ENCODE measurements at places on chromosomes 2 and 18.

DNA sequence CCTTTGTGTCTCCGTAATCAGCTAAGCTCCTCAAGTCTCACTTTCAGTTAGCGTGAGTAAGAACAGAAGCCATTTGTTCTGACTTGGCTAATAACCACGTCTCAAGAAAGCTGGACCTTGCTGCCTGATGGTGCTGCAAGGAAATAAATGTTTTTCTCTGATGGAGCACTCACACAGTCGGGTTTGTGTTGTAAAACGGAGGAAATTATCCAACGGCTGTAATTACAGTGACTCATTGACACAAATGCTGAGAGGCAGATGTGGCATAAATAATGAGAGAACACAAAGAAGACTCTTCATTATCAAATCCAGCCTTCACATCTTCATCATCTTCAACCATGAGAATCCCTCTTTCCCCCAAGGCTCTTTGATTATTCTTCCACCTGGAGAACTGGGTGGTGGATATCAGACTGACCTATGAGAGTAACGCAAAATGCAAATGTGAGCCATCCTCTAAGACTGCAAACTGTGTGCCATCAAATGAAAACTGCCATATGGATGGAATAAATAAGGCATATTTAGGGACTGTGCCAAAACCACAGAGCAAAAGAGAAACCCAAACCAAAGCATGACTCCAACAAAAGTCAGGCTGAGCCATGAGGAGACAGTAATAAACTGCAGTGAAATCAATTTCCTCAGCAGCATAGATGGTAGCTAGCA lies 252.6 kb downstream of the RND3 start:
- peak; percentile 97 for DNase-seq

- no peak for DNase-seq
Observed at GRCh38 chr2:96655526-96655925, 13.0 kb downstream of the FER1L5 start.

- no peak for DNase-seq
Observed at GRCh38 chr2:4091869-4092268, 388.5 kb downstream of the DCDC2C start.

DNA sequence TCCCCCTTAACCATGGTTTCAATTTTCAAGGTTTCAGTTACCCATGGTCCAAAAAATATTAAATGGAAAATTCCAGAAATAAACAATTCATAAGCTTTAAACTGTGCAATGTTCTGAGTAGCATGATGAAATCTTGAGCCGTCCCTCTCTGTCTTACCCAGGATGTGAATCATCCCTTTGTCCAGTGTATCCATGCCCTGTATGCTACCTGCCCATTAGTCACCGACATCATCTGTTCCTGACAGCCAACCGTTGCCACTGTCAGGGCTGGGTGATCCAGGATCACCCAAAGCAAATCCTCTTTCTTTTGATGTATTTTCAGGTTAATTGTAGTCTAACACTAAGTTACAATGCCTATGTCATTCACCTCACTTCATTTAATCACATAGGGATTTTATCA lies 15.7 kb upstream of the OLA1 start:
- peak; percentile 58 for DNase-seq

DNA sequence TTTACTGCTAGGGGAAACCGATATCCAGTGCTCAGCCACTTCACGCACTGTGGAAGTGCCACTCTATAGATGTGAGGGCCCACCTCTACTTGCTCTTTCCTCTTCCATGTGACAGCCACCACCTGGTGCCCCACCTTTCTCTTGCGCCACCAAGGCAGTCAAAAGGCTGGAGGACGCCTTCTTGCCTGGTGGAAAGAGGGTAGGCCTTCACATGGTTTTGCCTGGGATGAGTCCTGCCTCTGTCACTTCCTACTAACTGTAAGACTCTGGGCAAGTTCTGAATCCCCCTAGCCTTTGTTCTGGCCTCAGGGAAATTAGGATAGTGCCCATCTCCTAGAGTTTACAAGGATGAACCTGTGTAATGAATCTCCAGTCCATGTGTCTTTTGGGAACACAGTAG lies 66.1 kb upstream of the ODC1 start:
- no peak for DNase-seq

GRCh38 chr2:98572676-98573075 lies 35.6 kb downstream of the COA5 start:
- DNase-seq: no peak

DNA sequence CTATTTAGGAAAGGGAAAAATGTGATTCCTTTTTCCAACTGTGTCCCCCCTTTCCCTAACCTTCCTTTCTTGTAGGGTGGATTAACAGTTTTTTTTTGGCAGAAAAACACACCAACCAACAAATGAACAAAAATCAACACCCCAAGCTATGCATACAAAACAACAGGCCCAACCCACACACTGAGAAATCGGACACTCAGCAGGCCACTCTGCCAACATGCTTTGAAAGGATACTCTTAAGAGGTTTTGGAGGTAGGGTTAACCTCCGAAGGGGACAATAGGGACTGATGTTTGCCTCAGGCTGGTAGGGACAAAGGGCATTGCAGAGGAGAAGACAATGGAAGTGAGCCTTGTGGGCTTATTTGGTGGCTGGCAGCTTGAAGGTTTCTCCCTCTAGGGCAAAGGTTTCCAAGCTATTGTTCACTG lies 33.1 kb upstream of the POLE4 start:
- no peak for DNase-seq

- no peak for DNase-seq
Observed at GRCh38 chr2:103437161-103437560, 675.3 kb downstream of the TMEM182 start.

DNA sequence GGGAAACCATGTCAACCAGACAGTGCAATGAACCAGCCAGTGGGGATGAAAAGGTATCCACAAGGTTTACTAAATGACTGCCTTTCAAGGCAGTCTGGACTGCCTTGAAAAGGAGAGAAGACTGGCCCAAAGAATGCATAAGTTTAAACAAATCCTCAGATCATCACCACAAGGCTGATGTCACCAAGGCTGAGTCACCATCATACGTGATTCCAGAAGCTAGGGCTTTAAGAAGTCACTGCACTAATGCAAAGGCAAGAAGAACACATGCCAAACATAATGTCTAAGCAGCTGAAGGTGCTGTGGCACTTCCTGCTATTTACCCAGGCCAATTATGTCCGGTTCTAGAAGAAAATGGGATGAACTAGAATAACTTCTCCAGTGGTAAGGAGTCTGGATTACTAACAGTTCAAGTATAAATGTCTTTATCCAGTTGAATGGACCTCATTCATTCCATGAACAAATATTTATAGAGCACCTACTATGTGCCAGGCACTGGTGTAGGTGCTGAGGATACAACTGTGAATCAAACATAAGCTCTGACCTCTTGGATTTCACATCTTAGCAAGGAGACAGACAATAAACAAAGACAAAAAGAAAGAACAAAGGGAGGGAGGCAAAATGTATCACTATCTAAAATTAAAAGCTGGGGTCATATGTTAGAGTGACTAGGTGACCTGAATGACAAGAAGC lies 37.6 kb upstream of the ONECUT2 start:
- peak; percentile 21 for DNase-seq
